Tibial nerve (tissue), 4 donors: ENCODE measurements at places on chromosomes 5 and 9.

DNA sequence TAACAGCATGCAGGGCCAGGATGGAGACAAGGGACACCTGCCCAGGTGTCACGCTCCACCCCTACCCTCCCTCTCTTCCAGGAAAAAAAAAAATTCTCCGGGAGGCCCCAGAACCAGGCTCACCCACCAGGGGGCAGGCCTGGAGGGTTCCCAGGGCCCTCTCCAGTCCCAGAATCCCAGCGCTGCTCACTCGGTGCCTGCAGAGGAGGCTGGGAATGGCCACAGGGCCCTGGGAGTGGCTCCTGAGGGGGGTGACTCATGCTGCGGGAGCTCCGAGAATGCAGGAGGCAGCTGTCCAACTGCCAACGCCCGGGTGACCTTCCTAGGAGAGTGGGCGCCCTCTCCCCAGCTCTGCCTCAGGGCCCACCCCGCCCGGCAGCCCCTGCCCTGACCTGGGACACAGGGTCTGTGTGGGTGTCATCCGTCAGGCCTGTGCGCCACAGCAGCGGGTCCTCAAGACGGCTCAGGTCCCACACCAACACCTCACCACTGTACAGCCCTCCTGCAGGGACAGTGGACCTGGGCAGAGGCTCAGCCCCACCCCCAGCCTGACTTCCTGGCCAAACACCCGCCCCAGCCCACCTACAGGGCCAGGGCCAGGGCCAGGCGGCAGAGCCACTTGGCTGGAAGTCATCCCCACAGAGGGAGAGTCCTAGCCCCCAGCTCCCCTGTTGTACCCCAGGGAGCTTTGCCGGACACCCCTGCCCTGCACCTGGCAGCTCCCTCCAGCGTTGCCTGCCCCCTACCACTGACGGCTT is 21.2 kb downstream of the DYNC2I2 start:
- peak; percentile 59 for DNase-seq

GRCh38 chr5:140130949-140131733 is 5.4 kb downstream of the IGIP start:
- no peak for DNase-seq

- DNase-seq: no peak
Observed at GRCh38 chr9:117677572-117677971, 26.6 kb upstream of the TLR4 start.

DNA sequence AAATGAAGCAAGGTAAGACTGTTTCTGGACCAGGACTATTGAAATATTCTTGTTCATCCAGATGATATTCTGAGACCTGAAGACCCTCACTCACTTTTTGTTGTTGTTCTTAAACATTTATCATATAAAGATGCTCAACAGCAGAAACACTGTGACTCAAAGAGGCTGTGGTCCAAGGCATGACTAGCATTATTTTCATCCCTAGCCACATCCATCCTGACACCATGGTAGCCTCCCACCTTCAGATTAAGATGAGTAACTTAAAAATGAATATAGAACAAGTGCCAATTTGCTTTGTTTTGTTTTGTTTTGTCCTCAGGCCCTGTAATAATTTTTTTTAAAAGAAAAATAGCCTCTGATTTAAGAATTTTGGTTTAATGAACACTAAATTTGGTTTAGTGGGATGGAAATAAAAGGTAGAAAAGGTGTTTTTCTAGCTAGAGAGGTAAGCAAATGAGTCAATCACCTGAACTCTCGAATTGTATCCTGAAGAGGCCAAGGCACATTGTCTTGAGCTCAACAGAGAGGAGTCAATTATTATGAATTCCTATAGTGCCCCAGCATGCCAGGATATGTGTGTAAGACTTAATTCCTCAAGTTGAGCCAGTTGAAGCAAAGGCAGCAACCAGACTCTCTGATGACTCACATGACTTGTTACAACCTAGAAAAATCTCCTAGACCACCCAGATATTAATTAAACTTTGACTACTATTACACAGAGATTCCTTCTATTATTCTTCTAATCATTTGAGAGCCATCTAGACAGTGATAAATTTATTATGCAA is 380.1 kb upstream of the TUSC1 start:
- no peak for DNase-seq

DNA sequence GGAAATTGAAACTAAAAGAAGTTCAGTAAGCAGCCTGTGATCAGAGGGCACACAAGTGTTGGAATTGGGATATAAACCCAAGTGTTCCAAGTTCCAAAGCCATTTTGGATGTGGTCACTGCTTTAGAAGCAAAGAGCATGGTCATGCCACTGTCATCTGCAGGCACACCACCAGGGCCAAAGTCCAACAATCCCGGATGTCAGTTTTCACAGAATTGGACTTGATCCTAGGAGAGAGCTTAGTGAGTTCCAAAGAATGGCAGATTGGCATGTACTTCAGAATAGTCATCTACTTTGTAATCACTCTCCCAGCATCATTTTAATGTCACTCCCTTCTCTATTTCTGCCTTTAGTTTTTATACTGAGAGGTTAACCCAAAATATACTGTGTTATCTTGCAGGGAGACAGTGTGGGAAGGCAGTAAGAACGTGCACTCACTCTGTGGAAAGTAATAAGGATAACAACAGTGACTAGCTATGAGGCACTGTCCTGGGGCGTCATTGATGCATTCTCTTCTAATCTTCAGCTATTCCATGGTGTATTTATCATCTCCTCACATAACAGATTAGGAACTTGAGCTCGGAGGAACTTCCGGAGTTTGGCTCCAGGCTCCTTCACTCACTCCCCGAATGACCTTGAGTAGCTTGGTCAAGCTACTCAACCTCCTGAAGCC is 388.0 kb downstream of the ACTL7B start:
- no peak for DNase-seq

GRCh38 chr5:124628721-124629596 is 117.5 kb downstream of the ZNF608 start:
- DNase-seq: peak; percentile 29

DNA sequence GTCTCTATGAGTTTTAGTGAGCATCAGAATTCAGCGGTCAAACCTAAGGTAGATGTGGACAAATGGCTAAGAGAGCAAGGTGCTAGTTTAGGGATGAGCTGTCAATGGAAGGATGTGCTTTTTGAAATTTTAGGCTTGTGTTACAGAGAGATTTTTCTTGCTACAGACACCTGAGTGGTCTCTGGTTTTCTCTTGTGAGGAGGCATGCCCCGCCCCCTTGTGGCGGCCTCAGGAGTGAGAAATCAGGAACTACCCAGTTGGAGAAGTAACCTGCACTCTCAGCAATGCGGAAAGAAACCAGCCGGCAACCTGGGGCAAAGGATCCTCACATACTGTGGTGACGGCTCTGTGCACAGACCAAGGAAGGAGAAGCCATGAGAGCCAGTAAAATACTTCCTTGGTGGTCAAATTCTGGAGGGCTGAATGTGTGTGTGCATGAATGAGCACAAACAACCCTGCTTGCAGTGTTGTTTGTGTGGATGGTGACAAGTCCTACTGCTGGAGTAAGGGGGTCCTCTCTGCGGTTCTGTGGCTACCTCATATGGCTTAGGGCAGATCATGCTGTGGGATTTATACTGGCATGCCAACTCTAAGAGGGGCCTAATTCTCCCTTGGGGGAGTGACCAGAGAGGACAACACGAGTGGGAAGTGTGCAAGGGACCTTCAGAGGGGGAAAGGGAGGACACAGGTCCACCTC is 16.7 kb upstream of the HSD17B4 start:
- DNase-seq: peak; percentile 42

- DNase-seq: no peak
Observed at GRCh38 chr9:77980622-77981021, 51.0 kb downstream of the GNAQ start.

- no peak for DNase-seq
Observed at GRCh38 chr5:144487761-144488160, 317.1 kb downstream of the KCTD16 start.

DNA sequence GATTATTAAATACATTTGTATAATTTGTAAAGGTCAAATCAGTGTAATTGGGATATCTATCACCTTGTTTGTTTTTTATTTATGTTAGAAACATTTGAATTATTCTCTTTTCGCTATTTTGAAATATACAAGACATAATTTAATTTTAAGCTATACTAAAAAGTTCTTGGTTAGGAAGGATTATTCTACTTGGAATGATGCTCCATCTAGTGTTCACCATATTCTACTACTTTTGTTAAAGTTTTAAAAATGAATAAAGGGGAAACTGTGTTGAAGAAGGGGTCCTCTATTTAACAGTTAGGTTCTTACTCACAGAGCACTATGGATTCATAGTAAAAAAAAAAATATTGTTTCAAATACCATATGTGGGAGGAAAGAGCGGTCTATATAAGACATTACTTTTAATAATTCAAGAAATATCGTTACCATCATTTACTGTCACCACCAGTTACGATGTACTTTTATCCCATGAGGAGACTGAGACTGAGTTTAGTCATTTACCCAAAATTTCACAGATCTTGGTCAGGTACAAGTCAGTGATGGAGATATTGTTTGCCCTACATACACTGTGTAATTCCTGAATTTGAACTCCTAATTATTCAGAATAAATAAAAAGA is 6.3 kb upstream of the STOM start:
- DNase-seq: no peak

DNA sequence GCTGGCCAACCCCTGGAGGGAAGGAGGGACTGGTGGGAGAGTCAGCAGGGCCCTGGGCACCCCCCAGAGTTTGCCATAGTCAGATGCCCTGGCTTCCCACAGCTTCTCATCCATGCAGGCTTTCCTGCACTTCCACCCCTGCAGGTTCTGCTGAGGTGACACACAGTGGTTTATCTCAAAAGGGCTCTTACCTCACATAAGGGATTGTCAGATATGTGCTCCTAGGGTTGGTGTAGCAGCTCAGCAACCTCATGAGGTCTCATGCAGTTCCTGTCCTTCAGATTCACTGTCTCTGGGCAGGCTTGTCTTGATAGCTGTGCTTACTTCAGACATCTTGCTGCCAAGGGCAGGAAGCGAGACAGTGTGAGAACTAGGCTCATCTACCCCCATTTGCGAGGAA is 143.4 kb downstream of the KDM4C start:
- no peak for DNase-seq

DNA sequence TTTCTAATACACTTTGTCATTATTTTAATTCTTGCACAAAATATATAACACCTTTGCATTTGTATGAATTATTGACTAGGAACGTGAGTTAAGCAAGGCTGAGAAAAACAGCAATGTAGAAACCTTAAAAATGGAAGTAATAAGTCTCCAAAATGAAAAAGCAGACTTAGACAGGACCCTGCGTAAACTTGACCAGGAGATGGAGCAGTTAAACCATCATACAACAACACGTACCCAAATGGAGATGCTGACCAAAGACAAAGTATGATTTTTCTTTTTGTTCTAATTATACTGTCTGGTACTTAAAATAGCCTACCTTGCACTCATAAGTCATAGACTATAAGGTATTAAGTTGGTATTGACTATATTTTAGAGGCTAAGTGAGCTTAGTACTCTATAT is 34.4 kb downstream of the RAD50 start:
- no peak for DNase-seq

- DNase-seq: no peak
Observed at GRCh38 chr9:123208626-123209174, 59.7 kb downstream of the STRBP start.

- DNase-seq: no peak
Observed at GRCh38 chr9:68704814-68705530, at the start of gene PIP5K1B. TSS of gene PIP5K1B (plus strand) at chr9:68705240. CDS start at chr9:68822615, 117,375 bp downstream.

DNA sequence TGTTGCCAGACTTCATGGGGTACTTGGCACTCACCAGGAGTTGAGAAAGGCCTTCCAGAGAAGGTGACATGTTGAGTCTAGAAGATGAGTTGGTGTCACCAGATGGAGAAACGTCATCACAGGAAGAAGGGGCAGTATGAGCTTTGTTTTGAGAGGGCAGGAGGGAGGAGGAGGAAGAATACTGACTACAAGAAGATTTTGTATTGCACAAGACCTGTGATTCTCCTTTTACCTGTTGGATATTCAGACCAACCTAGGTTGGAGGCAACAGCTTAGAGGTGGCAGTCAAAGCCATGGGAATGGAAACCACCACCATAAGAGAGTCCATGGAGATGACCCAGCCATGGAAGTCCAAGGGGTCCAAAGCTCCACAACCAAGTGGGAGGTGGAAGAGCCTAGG is 154.2 kb downstream of the TSSK1B start:
- no peak for DNase-seq

- no peak for DNase-seq
Observed at GRCh38 chr5:116242343-116242742, 157.5 kb downstream of the COMMD10 start.

GRCh38 chr5:149852641-149853330 is 91.8 kb downstream of the PDE6A start:
- DNase-seq: peak; percentile 83

DNA sequence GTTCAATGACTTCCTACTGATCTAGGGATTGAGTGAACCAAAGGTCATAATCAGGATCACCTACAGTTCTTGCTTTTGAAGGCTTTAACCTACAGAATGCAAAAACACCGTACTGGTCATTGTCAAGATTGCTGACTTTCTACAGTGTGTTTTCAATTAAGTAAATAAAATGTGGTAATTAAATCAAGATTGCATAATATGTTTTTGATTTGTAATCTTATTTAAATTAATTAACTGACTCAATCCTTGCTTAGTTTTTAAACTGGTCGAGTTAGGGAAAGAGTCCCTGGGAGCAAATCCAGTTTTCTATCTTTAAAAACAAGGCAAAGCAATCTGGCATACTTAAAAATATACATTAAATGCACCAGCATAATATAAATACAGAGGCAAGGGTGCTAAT is 125.9 kb downstream of the NFIB start:
- DNase-seq: no peak

- DNase-seq: no peak
Observed at GRCh38 chr9:28747351-28747985, 1174.2 kb upstream of the C9orf72 start.

GRCh38 chr5:95827892-95828246 is 5.3 kb upstream of the GLRX start:
- no peak for DNase-seq

- DNase-seq: no peak
Observed at GRCh38 chr9:89611425-89611824, 6.6 kb downstream of the GADD45G start.

DNA sequence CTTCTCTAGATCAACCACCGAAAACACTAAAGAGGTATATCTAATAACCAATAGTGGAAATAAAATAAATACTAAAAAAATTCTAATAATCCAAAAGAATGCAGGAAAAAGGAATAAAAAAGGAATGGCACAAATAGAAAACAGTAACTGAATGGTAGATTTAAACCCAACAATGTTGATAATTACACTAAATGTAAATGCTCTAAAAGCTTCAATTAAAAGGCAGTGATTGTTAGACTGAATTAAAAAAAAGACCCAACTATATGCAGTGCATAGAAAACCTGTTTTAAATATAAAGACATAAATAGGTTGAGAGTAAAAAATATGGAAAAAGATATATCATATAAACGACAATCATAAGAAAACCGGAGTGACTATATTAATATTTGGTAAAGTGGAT is 9.2 kb upstream of the ZBTB5 start:
- no peak for DNase-seq

GRCh38 chr9:108245901-108246300 is 609.9 kb downstream of the ACTL7B start:
- DNase-seq: no peak

DNA sequence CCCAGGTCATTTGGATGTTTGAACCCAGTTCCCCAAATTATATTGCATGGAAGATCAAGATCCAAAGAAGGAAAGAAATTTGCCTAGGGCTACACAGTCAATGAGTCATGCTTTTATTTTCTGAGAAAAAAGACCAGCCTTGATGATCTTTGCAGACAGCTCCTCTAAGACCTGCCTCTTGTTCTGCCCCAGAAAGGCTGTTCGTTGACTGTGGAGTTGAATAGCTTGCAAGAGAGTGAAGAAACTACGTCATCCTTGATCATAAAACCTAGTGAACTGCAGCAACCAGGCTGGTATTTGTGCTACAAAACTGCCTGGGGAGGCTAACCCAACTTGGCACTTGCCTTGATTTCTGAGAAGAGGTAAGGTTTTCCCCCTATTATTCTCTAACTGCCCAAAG is 263.9 kb downstream of the PAPPA start:
- no peak for DNase-seq
